ENCODE measurements at places on chromosomes 16 and 17.

DNA sequence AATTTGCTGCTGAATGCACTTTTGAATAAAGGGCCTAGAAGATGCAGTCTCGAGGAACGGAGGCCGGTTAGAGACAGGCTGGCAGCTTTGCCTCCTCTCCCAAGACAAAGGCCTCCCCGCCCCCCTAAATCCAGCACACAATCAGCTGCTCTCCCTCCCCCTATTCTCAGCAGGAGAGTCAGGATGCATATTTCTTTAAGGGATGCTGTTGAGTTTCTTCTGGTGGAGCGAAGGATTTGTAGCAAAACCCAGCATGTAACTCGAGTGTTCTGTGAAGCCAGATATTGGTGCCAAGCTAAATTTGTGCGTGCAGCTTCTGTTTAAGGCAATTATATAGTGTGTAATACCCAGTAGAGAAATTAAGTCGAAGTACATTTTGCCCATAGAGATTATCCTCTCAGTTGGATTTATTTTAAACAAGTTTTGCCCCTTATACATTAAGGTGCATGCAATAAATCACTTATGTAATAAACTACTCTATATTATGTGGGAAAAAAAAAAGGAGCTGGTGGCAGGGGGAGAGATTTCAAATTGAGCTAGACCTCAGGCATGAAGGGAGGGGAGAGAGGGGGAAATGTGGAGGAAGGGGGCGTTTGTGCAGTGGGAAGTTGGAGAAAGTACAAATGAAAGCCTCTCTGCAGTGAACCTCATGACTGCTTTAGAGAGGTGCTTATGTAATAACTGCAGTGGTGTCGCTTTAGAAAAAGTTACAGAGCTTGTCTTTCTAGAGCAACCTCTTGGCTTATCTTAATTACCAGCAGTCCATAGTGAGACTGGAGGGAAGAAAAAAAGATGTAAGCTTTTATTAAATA is 599.2 kb downstream of the MAF start:
- DNase-seq, result no peak

GRCh38 chr17:35129973-35130351 is 8.5 kb downstream of the FNDC8 start:
- DNase-seq, result no peak

GRCh38 chr16:28155293-28155692 is 56.5 kb downstream of the XPO6 start:
- no peak for DNase-seq

GRCh38 chr17:78617511-78618061 is 40.4 kb upstream of the DNAH17 start:
- peak; percentile 37 for DNase-seq

DNA sequence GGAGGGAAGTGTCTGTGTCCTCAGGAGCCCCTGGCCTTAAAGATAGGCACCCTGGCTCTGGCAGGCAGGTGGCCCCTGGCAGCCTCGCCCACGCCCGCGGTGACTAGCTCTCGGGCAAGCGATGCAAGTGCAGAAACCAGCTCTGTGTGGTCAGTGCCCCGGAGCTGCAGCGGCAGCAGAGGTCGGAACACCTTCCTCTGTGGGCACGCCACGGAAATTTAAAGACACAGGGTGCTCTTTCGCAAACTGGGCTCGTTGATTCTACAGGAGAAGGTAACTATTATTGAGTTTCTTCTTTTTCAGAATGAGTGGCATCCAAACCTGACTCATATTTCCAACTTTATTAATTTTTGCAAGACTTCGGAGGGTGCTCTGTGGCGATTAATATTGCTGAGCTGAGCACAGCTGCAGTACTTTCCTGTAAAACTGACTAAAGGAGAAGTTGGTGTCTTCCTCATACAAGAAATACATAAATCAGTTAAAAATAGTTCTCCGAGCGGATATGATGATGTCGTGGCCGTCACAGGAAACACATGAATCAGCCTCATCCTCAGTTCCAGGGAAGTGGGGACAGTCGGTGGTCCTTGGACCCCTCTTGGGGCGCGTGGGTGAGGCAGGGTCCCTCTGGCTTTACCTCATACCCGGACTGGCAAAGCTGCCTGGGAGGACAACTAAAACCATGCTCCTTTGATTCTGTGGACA is 120.2 kb downstream of the METRNL start:
- DNase-seq, result no peak

DNA sequence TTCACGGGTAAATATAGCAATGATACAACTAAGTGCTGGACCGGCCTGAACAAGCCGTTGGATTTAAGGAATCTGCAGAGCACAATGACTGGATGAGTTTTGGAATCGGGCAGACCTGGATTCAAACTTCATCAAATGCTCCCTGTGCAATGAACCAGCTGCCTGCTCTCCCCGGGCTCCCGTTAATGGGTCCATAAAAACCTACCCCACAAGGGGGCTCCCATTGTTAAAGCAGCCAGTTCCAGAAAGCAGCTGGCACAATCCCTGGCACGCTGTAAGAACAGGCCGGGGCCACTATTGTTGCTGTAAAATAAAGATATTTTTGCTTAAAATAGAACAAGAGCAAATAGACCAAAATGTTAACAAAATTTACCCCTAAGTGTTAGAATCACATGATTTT is 131.9 kb downstream of the C16orf95 start:
- no peak for DNase-seq

- DNase-seq, result no peak
These were observed 55.9 kb downstream of the USP22 start for GRCh38 chr17:20986767-20987510.

DNA sequence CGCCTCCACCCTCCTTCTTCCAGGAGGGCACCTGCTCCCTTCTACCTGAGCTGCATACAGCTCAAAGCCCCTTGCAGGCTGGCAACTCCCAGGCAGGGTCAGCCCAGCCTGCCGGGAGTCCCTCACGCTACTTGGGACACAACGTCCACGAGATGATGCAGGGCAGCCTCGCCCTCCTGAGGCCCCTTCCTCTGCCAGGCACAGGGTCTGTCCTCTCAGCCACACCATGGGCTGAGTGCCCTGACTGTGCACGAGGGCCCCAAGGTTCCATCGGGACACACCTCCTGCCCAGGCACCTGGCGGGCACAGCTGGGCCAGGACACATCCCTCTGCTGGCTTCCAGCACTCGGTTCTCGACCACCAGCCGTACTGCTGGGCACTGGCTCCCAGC is 30.9 kb upstream of the ZC3H18 start:
- no peak for DNase-seq

All from COLO829 (cell line).